Activated CD8-positive, alpha-beta memory T cell treated with anti-CD3 and anti-CD28 coated beads for 24 hours (primary cell): ENCODE measurements at places on chromosomes 5 and 9.
A peak's percentile ranks its signal among the peaks of the same experiment; 100 is the strongest.

GRCh38 chr9:72983056-72983455 lies 30.2 kb upstream of the ALDH1A1 start:
- DNase-seq: no peak

DNA sequence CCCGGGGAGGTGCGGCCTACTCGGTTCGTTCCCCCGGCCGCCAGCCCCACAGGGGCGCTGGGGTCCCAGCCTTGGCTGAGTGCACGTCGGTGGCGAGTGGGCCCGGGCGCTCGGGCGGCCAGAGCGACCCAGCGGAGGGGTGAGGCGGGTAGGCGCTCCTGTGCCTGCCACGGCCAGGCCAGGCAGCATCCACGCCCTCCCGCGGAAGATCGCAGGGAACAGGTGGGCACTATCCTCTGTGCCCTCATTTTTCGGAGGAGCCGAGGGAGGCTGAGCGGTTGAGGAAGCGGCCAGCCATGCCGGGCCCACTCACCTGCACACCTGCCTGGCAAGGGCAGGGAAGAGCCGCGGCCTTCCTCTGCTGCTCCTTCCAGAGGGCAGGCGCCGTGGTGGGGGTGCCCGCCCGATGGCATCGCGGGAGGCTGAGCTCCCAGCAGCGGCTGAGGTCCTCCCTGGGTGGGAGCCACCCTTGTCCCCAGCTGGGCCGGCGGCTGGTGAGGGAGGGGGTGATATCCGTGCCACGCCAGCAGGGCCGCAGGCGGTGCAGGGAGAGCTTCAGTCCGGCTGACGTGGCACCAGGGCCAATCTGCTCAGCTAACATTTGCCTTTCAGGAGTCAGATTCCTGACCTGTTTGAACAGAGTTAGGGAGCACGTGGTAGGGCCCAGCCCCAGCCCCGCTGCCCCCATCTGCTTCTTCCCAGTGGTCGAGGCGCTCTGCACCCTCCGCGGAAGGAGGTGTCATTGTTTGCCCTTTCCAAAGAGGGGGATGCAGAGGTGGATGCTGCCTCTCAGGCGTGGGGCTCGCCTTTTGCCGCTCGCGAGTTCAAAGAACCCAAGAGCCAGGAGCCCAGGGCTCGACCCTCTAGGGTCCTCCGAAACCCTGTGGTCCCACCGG lies 1.6 kb upstream of the SEC16A start:
- no peak for DNase-seq

GRCh38 chr5:89187268-89187667 lies 304.3 kb upstream of the MEF2C start:
- DNase-seq: no peak

DNA sequence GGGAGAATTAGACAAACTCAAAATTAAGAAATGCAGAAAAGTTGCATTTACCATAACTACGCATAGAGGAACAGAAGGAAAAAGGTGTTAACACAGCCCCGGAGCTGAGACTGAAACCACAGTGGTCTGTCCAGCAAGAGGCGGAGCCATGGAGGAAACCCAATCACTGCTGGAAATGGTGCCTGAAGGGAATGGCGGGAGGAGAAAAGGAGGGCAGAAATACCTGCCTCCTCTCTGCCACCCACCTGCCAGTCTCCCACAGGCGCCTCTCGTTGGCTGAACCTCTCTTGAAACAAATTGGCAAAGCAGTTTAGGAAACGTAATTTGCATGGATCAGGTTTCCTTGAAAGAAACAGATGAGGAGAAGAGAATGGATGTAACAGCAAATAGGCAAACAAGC lies 9.7 kb upstream of the PRKACG start:
- DNase-seq: no peak

- no peak for DNase-seq
These were observed 111.9 kb downstream of the SUSD1 start for GRCh38 chr9:112063151-112063550.

GRCh38 chr5:72234265-72234700 lies 85.8 kb downstream of the MRPS27 start:
- DNase-seq: no peak

- peak; percentile 28 for DNase-seq
These were observed 148.3 kb downstream of the CMYA5 start for GRCh38 chr5:79837761-79838551.

- no peak for DNase-seq
These were observed 4.2 kb upstream of the DELE1 start for GRCh38 chr5:141919218-141920119.

GRCh38 chr5:106849266-106849665 lies 821.5 kb downstream of the EFNA5 start:
- DNase-seq: no peak

DNA sequence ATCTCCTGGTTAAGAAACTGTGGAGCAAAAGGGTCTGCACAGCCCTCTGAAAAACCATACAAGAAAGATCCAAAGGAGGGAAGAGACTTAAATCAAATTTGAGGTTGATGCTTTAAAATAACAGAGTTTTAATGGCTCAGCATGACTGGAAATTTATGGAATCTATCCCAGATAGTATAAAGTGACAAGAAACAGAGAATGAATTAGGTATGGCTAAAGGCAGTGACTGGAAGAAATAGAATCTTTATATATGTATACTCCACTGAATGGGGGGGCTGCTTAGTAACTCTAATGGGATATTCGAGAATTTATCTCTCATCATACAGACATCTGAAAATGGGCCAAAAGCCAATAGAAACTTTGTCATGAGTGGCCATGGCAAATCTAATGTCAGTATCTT lies 17.6 kb upstream of the MOCS2 start:
- no peak for DNase-seq

DNA sequence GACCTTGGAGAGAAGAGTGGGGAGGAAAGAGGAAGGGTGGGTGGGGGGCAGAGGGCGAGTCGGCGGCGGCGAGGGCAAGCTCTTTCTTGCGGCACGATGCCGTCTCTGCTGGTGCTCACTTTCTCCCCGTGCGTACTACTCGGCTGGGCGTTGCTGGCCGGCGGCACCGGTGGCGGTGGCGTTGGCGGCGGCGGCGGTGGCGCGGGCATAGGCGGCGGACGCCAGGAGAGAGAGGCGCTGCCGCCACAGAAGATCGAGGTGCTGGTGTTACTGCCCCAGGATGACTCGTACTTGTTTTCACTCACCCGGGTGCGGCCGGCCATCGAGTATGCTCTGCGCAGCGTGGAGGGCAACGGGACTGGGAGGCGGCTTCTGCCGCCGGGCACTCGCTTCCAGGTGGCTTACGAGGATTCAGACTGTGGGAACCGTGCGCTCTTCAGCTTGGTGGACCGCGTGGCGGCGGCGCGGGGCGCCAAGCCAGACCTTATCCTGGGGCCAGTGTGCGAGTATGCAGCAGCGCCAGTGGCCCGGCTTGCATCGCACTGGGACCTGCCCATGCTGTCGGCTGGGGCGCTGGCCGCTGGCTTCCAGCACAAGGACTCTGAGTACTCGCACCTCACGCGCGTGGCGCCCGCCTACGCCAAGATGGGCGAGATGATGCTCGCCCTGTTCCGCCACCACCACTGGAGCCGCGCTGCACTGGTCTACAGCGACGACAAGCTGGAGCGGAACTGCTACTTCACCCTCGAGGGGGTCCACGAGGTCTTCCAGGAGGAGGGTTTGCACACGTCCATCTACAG lies 760 bp downstream of the NPR3 start:
- no peak for DNase-seq

GRCh38 chr9:15240927-15241326 lies 66.1 kb downstream of the TTC39B start:
- DNase-seq: no peak

DNA sequence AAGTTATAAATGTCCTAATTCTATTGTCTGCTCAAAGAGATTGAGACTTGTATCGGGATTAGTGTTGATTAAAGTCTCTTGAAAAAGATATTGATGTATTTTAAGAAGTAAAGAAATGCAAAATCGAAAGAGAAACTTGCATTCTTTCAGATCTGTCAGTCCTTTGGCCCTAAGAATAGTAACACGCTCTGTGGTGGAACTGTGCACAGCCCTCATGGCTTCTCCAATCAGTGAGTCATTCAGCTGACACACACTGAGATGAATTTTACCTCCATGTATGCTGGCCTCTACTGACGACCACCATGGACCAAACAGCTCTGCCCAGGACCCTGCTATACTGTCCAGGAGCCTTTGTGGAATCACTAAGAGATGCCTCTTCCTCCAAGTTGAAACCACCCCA lies 232.4 kb downstream of the ESM1 start:
- DNase-seq: no peak

DNA sequence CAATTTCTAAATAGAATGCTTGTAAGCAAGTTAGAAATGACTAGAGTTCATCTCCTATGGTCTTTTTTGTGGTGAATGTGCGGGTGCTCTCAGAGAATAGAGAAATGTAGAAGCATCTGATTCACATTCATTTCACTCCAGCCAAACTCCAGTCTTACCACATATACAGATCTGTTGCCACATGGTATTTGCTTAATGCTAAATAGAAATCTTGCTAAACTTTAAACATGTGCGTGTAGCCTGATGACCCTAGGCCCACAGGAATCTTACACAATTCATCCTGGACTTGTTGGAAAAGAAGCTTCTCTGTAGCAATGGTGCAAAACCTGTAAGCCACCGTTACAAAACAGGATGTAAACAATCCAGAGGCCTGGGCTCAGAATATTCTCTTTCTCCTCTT lies 135.2 kb downstream of the PCSK1 start:
- DNase-seq: no peak

DNA sequence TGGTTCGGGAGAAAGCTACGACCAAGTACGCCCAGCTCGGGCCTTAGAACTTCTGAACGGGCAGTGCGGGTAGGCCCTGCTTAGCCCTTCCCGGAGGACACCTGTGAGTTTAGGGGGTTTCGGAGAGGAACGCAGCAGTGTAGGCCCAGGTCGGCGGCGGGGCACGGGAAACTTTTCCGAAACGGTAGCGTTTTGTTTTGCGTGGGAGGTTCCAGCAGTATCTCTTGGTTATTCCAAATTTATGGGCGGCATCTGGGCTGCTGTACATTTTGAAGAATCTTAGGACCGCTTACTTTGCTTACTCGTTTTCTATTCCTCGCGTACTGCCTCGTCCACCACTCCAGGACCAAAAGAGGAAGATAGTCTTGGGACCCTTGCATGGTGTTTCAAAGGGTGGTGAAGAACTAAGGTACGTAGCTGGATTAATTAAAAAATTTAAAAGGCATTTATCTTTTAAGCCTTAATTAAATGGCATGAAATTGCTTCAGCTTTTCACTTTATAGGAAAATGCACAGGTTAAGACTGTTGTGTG lies 492 bp downstream of the TENT2 start:
- no peak for DNase-seq

- no peak for DNase-seq
These were observed 4.9 kb upstream of the KCNIP1 start for GRCh38 chr5:170498811-170499351.

GRCh38 chr9:135939351-135940265 lies 21.6 kb downstream of the UBAC1 start:
- peak; percentile 79 for DNase-seq

DNA sequence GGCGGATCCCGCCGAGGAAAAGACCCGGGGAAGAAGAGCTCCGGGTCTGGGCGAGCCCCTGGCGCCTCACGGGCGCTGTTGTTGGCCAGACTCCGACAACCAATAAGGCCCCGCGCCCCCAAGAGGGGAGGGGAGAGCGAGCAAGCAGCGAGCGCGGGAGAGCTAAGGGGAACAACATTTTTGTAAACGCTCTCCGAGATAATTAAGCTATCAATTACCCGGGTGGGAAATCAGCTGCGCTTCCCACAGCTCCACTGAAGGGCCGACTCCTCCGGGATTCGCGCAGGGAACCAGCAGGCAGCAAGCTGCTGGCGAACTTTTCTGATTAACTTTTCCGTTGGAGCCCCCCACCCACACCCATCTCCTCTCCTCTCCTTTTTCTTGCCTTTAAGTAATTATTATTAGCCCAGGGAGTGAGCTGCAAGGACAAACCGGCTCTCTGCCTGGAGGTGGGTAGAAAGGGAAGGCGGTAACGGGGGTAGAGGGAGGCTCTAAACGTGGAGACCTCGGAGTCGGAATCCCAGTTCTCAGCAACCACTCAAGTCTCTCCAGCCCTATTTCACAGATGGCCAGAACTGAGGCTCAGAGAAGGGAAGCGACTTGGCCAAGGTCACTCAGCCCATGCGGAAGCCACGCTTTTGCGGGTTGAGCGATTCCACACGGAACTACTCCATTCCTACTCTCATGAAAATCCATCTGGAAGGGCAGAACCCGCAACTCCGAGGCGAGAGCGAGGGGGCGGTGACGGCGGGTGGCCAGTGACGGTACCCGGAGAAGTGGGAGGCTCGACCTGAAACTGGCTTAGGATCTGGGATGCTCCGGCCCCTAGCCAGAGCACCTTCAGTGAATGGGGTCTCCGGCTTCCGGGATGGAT lies 1.3 kb downstream of the ASTN2 start:
- no peak for DNase-seq

GRCh38 chr9:85430659-85431338 lies 311.0 kb downstream of the AGTPBP1 start:
- DNase-seq: no peak

DNA sequence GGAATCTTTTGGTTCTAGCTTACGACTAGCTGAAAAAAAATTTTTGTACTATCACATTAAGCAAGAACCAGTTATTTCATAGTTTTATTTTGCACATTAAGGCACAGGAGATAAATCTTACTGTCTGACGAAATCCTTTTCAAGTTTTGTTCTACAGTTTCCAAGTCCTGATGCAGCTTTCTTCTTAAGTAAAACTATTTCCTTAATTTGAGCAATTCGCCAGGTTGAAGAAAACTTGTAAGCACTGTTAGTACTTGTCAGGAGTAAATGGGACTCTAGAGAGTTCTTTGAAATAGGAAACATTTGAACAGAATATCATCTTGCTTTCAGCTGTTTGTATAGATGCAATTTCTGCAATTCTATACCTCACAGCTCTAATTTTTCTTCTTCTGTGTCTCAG lies 318.8 kb upstream of the ELAVL2 start:
- no peak for DNase-seq

- DNase-seq: no peak
These were observed 70.0 kb upstream of the IL17B start for GRCh38 chr5:149448831-149449714.

- no peak for DNase-seq
These were observed 164.0 kb downstream of the ARHGAP26 start for GRCh38 chr5:142934051-142934762.

DNA sequence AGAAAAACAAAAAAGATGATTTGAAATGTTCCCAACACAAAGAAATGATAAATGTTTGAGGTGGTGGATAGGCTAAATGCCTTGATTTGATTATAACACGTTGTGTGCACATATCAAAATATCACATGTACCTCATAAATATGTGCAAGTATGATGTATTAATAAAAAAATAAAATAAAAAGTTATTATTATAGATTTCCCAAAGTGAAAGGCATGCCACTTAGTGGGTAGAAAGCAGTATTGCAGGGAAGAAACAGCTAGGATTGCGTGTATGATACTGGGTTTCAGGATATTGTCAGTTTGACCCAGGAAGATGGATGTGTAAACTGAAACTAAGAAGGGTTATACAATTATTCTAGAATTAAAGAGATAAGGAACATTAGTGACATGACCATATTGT lies 3.6 kb upstream of the TMEM38B start:
- no peak for DNase-seq

GRCh38 chr5:137122075-137122474 lies 377.1 kb downstream of the SPOCK1 start:
- no peak for DNase-seq

GRCh38 chr9:100216178-100216787 lies 117.2 kb downstream of the INVS start:
- peak; percentile 82 for DNase-seq
